ENCODE measurements at places on chromosomes 12 and 14.

GRCh38 chr12:80632835-80633234 lies 74.6 kb upstream of the MYF6 start:
- no peak for DNase-seq

- no peak for DNase-seq
Observed at GRCh38 chr14:79583738-79584408, 627.4 kb downstream of the DIO2 start.

DNA sequence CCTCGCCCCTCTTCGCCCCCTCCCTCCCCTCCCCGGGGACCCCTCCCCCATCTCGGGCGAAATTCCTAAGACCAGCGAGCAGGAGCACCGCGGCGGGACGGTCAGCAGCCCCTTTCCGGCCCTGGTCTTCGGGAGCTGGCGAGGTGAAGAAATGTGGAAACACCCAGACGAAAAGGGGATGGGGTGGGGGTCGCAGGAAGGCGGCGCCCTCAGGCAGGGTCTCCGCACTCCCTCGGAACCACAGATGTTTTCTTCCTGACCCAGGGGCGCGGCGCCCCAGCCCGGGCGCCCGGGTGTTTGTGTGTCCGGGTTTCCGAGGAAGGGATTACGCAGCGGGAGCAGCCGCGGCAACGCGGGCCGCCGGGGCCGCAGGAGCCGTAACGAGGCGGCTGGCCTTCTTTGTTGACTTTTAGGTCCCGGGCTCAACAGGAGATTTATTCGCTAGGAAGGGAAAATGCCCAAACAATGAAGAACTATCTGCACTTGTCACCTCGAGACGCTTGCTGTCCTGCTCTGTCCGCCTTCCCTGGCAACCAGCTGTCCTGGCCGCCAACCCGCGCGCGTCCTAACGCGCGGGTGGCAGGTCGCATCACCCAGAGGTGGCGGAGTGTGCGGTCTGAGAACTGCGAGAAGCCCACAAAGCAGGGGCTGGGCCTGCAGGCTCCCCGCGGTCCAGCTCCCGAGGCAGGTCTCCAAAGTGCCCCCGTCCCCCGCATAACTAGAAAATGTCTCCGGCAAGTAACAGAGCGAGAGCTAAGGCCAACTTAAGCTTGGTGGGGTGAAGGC lies 7.0 kb downstream of the FOXA1 start:
- no peak for DNase-seq

DNA sequence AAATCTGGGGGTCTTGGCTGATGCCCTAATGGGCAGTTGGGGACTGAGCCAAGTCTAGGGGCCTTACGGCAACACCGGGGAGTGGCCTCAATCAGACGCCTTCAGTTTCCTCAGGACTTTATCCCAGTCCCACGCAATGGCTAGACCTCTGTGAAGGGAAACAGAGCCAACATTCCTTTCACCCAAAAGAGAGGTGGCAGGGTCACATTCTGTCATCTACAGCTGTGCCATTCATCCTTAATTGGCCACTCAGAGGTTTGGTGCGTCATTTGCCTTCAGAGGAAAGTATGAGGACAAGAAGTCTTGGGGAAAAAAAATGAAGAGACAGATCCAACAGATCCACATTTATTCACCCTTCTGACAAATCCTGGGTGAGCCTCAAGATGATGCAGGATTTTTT lies 166.9 kb upstream of the AVPR1A start:
- no peak for DNase-seq

- no peak for DNase-seq
Observed at GRCh38 chr12:645563-646071, 17.6 kb downstream of the NINJ2 start.

- no peak for DNase-seq
Observed at GRCh38 chr12:101634724-101635123, 40.0 kb downstream of the MYBPC1 start.

GRCh38 chr12:131911851-131912477 lies 17.1 kb upstream of the PUS1 start:
- no peak for DNase-seq

- DNase-seq = no peak
Observed at GRCh38 chr12:13941258-13942249, 39.8 kb downstream of the GRIN2B start.

Measured in stimulated activated CD4-positive, alpha-beta T cell treated with anti-CD3 and anti-CD28 coated beads, TNF-alpha, amount 100 ng/mL, for 24 hours (primary cell).